ENCODE measurements at places on chromosomes 6 and 20.

DNA sequence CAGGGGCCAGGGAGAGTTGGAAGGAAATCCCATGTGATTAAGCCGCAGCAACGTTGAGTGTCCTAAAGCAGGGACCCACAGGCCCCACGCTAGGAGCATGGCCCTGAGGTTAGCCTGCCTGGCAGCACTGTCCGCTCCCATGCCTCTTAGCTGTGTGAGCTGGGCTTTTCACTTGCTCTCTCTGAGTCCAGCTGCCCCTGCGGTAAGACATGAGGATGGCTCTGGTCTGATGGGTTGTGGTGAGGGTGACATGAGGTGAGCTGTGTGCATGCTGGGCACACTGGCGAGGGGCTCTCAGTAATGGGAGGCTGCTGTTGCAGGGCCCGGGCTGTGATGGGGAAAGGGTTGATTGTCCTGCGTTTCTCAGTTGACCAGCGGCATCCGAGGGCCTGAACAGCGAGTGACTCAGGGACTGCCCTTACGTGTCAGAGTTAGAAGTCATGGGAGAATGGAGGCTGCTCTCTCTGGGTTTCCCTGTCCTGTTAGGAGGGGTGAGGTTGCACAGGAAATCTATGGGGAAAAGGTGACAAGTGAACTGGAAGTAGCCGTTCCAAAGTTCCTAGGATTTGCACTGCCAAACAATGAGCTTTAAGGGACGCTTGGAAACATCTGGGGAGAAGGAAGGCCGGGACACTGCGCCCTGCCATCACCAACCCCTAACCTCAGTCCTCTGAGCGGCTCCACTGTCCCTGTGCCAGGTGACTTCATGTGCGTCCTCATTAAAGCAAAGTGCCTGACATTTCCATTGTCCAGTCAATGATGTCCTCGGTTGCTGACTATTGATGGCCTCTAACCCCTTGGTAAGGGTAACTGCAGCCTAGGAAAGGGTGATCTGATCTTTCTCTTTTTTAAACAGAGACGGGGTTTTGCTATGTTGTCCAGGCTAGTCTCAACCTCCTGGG is 51.3 kb downstream of the ADNP start:
- DNase-seq, result no peak

GRCh38 chr20:10096790-10097189 is 62.0 kb downstream of the ANKEF1 start:
- no peak for DNase-seq

GRCh38 chr20:41046716-41047115 is 18.1 kb downstream of the TOP1 start:
- DNase-seq, result no peak

- no peak for DNase-seq
These were observed 8.5 kb upstream of the FABP7 start for GRCh38 chr6:122770835-122771601.

DNA sequence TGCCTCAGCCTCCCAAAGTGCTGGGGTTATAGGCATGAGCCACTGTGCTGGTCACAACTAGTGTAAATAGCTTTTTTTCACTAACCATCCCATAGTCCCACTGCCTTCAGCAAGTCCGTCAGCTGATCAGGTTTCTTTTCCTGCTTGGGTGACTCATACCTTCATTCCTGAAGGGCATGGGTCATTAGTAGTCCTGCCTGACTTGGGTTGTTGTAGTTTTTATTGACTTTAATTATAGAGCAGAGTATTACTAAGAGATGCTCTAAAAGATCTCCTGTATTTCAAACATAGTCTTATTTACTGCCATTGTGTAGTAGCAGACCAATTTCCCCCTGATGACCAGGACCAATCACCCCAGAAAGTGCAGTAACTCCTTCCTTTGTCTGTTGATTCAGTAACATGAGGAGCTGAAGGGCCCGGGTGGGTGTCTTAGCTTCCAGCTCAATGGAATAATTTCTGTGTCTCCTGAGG is 25.8 kb downstream of the HLA-C start:
- DNase-seq, result no peak

DNA sequence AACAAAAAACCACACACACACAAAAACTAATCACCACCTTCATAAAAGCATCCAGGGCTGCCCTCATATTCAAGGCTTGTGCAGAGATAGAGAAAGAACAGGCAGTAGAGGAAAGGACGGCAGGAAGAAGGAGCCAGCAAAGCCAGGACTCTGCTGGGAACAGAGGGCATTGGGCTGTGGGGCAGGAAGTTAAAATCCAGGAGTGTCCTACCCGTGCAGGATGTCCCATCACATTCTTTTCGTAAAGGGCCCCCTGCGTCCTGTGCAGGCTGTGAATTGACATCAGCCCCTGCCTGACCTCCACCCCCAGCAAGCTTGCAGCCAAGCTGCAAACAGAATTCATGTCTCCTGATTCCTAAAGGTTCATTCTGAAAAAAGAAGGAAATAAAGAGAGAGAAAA is 96.4 kb upstream of the AKAP12 start:
- no peak for DNase-seq

DNA sequence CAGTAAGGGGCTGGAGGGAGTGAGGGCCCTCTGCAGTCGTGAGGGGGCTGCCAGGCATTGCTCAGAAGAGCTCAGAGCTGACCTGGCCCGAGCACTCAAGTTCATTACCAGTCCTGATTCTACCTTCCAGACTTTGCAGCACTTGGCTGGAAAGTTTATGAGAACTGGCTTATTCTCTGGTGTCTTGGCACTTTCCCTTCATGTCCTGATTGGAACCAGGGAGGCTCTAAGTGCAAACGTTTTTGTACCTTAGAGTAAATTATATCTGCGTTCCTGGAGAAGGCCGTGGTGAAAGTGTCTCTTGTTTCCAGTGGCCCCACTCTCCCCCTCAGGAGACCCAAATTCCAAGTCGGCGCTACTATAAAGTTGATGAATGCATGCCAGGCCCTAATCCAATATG is 402.3 kb downstream of the CDC5L start:
- DNase-seq, result no peak
